ENCODE measurements at places on chromosomes 7 and 10. TPM values are rescaled to one million over a fixed set of nuclear protein-coding genes. Genes with fewer than 3 reads are reported as not detected.

- H3K27me3 ChIP-seq = no peaks in the 10 kb centered on the region
- no peak for DNase-seq
- no peak overlapping the region for H3K27ac ChIP-seq
These were observed 18.5 kb downstream of the TRUB1 start for GRCh38 chr10:114956466-114956865.

Gene SFTPA1
- not detected for total RNA-seq

Gene OR6B1
- not detected for total RNA-seq

GRCh38 chr7:105298439-105298894 lies 90.3 kb downstream of the SRPK2 start:
- peaks cover 39% of the 10 kb centered on the region for H3K4me1 ChIP-seq
- H3K4me3 ChIP-seq = peak overlapping the region; percentile 82
- peaks cover 2% of the 10 kb centered on the region for H3K36me3 ChIP-seq
- DNase-seq = no peak
- peak overlapping the region; percentile 96 for H3K27ac ChIP-seq

- peaks cover 23% of the 10 kb centered on the region for H3K27me3 ChIP-seq
- H3K36me3 ChIP-seq = no peaks in the 10 kb centered on the region
- no peak overlapping the region for H3K4me3 ChIP-seq
- no peak for DNase-seq
- H3K27ac ChIP-seq = no peak overlapping the region
- H3K4me1 ChIP-seq = peaks cover 2% of the 10 kb centered on the region
These were observed 145.6 kb upstream of the ZNF32 start for GRCh38 chr10:43794181-43794815.

DNA sequence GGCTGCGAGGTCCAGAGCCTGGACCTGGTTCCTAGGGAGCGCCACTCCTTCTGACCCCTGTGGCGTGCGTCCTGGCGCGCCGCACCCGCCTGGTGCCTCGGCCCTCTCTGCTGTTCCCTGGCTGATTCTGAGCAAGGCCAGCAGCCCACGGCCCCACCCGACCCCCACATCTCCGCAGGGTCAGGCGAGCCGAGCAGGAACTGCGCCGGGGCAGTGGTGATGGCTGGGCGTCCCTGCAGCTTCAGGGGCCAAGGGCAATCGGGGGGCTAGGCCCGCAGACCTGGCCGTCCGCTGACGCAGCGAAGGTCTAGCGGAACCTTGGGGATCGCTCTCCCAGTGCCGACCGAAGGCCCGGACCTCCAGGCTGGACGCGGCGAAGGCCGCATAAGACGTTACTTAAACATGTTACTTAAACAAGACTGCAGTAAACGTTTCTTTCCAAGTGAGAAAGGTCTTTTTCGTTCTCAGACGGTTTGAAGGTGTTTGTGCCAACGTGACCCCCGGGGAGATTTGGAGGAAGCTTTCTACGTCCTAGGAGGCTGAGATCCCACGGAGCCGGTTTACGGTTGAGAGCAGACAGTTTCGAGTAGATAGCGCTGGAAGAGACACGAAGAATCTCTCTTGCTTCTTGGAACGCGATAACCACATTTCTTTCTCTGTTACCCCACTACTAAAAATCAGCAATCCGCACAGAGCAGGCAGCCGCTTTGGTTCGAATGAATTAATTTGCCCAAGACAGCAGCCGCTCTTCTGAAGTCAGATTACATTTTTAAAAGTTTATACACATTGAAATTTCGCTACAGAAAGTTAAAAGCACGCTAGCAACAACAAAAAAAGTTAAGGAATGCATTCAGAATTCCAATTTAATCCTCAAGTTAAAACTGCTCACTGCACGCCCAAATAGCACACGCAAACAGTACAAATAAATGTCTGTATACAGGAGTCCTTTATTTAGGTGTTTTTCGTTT lies 4.9 kb upstream of the NKX2-3 start:
- H3K27me3 ChIP-seq = peaks cover 90% of the 10 kb centered on the region
- H3K4me1 ChIP-seq = peaks cover 20% of the 10 kb centered on the region
- no peak for DNase-seq
- no peak overlapping the region for H3K27ac ChIP-seq
- peaks cover 6% of the 10 kb centered on the region for H3K36me3 ChIP-seq

GRCh38 chr7:77697535-77697831 lies 1.2 kb downstream of the RSBN1L start:
- peak overlapping the region; percentile 97 for H3K4me3 ChIP-seq
- H3K36me3 ChIP-seq = peaks cover 9% of the 10 kb centered on the region
- H3K27me3 ChIP-seq = no peaks in the 10 kb centered on the region
- H3K27ac ChIP-seq = peak overlapping the region; percentile 96
- no peak for DNase-seq

- no peaks in the 10 kb centered on the region for H3K27me3 ChIP-seq
- H3K4me3 ChIP-seq = no peak overlapping the region
- no peaks in the 10 kb centered on the region for H3K36me3 ChIP-seq
- H3K4me1 ChIP-seq = no peaks in the 10 kb centered on the region
These were observed 125.7 kb upstream of the NEBL start for GRCh38 chr10:21022821-21023220.

GRCh38 chr10:74255214-74255613 lies 104.2 kb downstream of the ADK start:
- no peak overlapping the region for H3K27ac ChIP-seq
- no peaks in the 10 kb centered on the region for H3K27me3 ChIP-seq
- H3K4me1 ChIP-seq = peaks cover 21% of the 10 kb centered on the region

Gene DAGLB
- 26.8 TPM for total RNA-seq

Gene GPR146
- 17.9 TPM for total RNA-seq

DNA sequence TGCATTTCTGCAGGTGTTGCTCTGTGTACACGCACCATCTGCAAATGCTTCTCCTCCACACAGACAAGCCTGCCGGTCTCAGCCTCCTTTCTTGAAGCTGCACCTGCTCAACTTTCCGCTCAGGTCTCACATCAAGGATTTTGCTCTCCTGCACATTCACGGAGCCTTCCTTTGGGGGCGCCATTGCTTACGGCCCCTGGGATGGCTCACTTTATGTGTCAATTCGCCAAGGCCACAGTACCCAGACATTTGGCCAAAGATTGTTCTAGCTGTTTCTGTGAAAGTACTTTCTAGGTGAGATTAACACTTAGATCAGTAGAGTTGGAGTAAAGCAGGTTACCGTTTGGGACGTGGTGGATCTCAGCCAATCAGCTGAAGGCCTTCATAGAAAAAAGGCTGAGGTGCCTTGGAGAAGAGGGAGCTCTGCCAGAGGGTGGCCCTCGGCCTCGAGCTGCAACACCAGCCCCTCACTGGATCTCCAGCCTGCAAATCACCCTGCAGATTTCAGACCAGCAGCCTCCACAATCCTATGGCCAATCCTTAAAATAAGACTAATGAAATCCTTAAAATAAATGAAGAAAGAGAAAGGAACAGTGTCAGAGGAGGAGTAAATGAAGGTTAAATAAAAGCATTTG lies 39.9 kb upstream of the PPP2R2D start:
- H3K27me3 ChIP-seq = peaks cover 32% of the 10 kb centered on the region
- peak overlapping the region; percentile 14 for H3K27ac ChIP-seq
- H3K36me3 ChIP-seq = no peaks in the 10 kb centered on the region

Gene FAM221A
- total RNA-seq = 4.8 TPM

DNA sequence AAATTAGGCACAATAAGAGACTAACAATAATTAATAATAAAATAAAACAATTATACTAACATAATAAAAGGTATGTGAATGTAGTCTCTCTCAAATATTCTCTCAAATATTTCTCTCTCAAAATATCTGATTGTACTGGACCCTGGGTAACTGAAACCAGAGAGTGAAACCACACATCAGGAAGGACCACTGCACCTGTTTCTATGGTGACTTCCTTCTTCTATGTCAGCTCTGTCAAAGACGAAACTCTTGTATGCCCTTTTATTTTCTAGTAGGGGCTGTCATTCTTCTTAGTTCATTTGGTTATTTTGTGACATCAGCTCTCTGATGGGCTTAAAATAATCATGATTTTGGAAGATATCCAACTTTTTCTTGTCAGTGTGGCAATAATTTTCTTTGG lies 428.0 kb upstream of the TPK1 start:
- no peaks in the 10 kb centered on the region for H3K4me1 ChIP-seq
- H3K27ac ChIP-seq = no peak overlapping the region
- H3K36me3 ChIP-seq = no peaks in the 10 kb centered on the region
- H3K4me3 ChIP-seq = no peak overlapping the region
- DNase-seq = no peak

Gene RSPH10B2
- total RNA-seq = not detected

Gene MEST
- total RNA-seq = 4.6 TPM

DNA sequence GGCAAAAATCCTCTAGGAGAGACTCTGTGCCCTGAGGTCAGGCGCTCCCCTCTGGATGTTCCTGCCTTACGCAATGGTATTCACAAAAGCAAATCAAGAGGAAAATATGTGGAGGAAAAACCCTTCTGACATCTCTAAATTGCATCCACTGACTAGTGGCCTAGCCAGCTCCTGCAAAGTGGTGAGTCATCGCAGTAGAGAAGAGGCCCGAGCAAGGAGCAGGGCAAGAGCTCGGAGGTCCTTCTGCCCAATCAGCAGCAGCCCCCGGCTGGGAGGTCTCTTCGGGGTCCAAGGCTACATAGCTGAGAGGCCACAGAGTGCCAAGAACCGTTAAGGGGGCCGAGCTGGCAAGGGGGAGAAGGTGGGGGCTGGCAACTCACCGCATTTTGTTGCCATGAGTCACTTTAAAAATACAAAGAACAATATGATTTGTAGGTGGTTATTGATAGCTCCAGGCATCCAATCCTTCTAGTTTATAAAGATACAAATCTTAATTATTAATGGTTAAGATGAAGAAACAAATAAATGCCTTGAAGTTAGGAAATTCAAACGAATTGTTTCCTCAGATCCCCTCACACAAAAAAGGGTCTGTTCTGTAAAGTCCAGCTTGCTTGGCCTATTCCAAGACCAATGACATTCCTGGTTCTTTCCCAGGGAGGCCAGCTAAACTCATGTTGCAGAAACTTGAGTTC lies 161.6 kb downstream of the PKD1L1 start:
- no peak overlapping the region for H3K27ac ChIP-seq
- no peaks in the 10 kb centered on the region for H3K36me3 ChIP-seq
- no peak for DNase-seq

DNA sequence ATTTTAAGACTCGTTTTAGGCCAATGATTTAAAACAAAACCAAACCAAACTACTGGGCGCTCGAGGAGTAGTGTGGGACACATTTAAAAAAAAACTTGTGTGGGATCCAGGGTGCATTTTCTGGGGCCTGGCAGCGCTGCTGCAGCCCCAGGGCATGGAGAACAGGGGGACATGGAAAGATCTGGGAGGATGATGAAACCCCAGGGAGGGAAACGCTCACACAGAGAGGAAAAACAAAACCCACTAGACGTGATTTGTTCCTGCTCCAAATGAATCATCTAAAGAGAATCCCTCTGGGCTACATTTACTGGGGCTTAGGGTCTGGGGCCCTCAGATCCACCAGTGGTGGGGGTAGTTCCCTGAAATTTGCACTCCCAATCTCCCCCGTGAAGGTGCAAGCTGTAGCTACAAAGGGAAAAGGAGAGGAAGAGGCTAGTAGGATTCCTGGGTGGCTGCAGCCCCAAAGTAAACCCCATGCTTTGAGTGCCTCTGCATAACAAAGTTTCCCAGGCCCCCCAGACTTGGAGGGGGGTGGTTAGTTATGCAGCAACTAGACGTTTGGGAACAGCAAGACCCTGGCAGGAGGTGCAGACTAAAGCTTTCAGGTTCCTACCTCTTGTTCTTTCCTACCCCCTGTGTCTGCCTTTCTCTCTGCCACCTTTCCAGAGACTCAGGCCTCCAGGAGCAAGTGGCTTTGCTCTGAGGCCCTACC lies 14.5 kb upstream of the HOXA13 start:
- DNase-seq = no peak
- H3K4me3 ChIP-seq = no peak overlapping the region
- H3K27me3 ChIP-seq = peaks cover 90% of the 10 kb centered on the region
- H3K27ac ChIP-seq = no peak overlapping the region
- H3K4me1 ChIP-seq = peaks cover 18% of the 10 kb centered on the region
- no peaks in the 10 kb centered on the region for H3K36me3 ChIP-seq

GRCh38 chr7:80334908-80335307 lies 177.0 kb downstream of the GNAT3 start:
- no peaks in the 10 kb centered on the region for H3K27me3 ChIP-seq
- H3K27ac ChIP-seq = no peak overlapping the region
- no peak for DNase-seq
- no peaks in the 10 kb centered on the region for H3K36me3 ChIP-seq
- no peak overlapping the region for H3K4me3 ChIP-seq

- no peaks in the 10 kb centered on the region for H3K27me3 ChIP-seq
- no peak overlapping the region for H3K4me3 ChIP-seq
- no peaks in the 10 kb centered on the region for H3K4me1 ChIP-seq
- DNase-seq = no peak
- no peak overlapping the region for H3K27ac ChIP-seq
These were observed 153.0 kb downstream of the ATE1 start for GRCh38 chr10:121774813-121775212.

DNA sequence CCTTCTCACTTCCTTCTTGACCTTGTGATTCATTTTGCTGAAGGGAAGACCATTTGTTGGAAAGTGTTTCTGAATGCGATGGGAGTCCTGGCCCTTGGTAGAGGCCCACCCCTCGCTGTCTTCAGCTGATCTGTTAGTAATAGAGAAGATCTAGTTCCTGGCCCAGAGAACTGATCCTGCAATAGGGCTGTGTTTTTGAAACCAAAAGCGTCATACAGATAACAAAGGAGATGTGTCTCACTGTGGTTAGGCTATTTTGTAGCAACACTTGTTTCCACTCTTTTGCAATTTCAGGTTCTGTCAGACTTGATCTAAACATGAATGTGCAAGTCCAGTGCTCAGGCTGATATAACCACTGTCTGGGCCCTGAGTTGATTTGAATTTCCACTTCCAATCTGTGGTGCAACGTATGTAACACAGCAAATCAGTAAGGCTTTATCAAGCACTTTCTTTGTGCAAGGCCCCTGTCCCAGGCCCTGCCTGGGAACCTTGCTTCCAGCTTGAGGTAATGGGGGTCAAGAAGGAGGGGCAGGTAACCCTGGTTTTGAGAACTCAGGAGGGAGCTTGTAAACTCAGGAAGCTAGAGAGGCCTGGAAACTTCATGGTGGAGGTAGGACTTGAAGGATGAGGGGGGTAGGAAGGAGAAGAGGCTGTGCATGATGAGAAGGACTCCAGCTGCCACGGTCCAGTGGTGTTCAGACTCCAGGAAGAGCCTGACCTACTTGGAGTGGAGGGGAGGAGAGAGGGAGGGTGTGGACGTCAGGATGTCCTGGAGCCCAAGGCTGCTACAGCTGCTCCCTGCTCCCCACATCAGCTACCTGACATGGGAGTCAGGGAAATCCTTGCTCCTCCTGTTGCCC lies 42.2 kb upstream of the SRGN start:
- peak overlapping the region; percentile 97 for H3K27ac ChIP-seq
- H3K36me3 ChIP-seq = no peaks in the 10 kb centered on the region
- H3K27me3 ChIP-seq = no peaks in the 10 kb centered on the region
- H3K4me1 ChIP-seq = peaks cover 24% of the 10 kb centered on the region
- no peak for DNase-seq
- H3K4me3 ChIP-seq = peak overlapping the region; percentile 74

DNA sequence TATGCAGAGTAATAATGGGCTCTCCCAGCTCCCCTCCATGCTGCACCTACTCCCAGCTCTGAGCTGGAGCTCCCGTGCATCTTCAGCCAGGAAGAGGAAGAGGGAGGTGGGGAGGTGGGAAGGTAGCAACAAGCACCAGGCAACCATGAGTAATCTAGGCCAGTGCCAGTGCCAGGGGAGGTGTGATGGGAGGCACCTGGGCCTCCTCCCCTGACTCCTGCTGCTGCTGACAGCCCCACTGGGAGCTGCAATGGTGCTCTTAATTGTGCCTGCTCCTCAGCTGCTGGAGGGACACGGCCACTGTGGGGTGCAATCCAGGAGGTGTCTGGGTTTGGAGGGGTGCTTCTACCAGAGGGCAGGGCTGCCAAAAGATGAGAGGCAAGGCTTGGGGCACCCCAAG lies 243.0 kb downstream of the PLXNA4 start:
- no peak overlapping the region for H3K4me3 ChIP-seq
- no peak for DNase-seq
- peaks cover 12% of the 10 kb centered on the region for H3K27me3 ChIP-seq
- no peaks in the 10 kb centered on the region for H3K36me3 ChIP-seq
- H3K4me1 ChIP-seq = no peaks in the 10 kb centered on the region

All from T-helper 17 cell (primary cell).